Activated T-helper 1 cell treated with Interleukin-2 at 50 U/mL for 16 hours (primary cell): ENCODE measurements at places on chromosomes 12 and 14.

DNA sequence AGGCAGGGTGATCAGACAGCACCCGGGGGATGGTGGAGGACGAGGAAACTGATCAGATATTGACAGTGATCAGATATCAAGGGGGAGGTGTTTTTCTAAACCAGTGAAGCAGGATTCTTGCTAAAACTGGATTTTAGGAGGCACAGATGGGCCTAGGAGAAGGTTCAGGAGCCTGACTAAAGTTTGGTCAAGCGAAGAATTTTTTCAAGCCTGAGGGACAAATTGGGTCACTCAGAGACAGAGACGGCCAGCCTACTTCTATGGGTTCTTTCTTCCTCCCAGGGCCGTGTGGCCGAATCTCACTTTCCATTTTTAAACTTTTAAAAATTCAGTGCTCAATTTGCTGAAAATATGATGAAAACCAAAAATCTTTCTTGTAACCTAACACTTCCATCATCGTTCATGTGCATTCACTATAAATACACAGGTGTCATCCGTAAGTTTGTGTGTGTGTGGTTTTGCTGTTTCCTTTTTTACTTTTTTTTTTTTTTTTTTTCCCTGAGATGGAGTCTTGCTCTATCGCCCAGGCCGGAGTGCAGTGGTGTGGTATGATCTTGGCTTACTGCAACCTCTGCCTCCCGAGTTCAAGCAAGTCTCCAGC is 68.5 kb downstream of the RIN3 start:
- no peak for DNase-seq

- no peak for DNase-seq
Observed at GRCh38 chr12:63967358-63968145, 123.1 kb downstream of the SRGAP1 start.

GRCh38 chr14:95871531-95871930 is 5.1 kb upstream of the TUNAR start:
- no peak for DNase-seq

GRCh38 chr12:15697201-15697600 is 92.0 kb downstream of the EPS8 start:
- no peak for DNase-seq
